MG63 (cell line): ENCODE measurements at places on chromosomes 3 and 15.

GRCh38 chr3:187957165-187957581 is 196.8 kb upstream of the LPP start:
- DNase-seq, result no peak

DNA sequence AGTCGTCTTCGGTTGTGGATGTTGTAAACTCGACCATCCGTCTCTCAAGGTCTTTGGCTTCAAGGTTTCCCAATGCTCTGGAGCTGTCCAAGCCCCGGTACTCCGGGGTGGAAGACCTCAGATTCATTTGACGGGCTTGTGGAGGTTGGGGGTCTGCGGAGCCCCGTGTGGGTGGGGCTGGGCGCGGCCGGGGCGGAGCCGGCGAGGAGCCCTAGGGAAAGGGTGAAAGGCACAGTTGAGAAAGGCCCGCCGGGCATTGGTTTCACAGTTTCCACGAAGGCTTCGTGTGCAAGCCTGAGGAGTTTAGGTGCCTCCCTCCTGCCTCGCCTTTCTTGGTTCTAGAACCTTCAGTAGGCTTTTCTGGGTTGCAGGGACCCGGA is 360 bp upstream of the MGA start:
- no peak for DNase-seq

- no peak for DNase-seq
These were observed 30.6 kb upstream of the SLC2A2 start for GRCh38 chr3:171057072-171057471.

DNA sequence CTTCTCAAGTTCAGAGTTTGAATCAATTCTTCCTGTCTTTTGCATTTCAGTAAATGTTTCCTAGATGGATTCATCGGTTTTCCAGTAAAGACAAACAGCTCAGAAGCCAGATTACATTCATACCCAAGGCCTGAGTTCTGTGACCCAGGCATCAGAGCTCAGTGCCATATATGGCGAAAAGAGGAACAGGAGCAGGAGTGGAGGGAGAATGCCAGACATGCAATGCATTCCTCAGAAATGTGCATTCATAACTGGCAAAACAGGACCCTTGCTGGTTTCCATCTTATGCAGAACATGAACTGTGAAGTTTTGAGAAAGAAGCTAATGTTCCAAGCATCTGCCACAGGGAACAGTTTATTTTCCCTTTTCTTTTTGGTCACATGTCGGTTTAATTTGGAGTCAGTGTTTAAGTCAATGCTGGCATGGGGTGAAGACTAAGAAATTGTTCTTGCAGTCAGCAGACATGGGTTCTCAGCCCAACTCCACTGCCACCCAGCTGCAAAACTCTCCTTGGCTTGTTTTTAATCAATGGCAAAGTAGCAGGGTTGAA is 116.5 kb downstream of the LPP start:
- peak; percentile 84 for DNase-seq

GRCh38 chr3:26625187-26625586 is 2.6 kb downstream of the LRRC3B start:
- DNase-seq, result no peak

DNA sequence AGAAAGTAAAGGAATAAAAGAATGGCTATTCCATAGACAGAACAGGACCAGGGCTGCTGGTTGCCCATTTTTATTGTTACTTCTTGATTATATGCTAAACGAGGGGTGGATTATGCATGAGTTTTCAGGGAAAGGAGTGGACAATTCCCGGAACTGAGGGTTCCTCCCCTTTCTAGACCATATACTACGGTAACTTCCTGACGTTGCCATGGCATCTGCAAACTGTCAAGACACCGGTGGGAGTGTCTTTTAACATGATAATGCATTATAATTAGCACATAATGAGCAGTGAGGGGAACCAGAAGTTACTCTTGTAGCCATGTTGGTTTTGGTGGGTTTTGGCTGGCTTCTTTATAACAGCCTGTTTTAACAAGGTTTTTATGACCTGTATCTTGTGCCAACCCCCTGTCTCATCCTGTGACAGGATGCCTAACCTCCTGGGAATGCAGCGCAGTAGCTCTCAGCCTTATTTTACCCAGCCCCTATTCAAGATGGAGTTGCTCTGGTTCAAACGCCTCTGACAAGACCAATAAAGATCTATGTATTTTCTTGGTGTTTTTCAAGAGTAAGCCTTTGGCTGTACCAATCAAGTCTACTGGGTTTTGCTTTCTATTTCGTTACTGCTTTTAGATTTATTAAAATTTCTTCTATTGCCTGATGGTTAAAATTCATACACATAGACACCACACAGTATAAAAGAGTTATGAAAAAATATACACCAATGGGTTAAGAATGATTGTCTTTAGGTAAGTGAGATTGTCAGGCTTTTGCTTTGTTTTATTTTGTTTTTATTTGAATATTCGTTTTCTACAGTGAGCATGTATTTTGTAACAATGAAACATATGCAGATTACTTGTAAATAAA is 37.4 kb upstream of the CTDSPL start:
- no peak for DNase-seq

- no peak for DNase-seq
These were observed 297.3 kb downstream of the DOCK3 start for GRCh38 chr3:50972029-50972428.

- peak; percentile 74 for DNase-seq
These were observed at the start of gene P2RY1 for GRCh38 chr3:152834776-152835600. Gene P2RY1, plus strand, starts transcription at chr3:152835131. Its CDS starts 652 bp downstream, at chr3:152835783.

- DNase-seq, result no peak
These were observed 45.0 kb upstream of the PCSK6 start for GRCh38 chr15:101534376-101534970.

DNA sequence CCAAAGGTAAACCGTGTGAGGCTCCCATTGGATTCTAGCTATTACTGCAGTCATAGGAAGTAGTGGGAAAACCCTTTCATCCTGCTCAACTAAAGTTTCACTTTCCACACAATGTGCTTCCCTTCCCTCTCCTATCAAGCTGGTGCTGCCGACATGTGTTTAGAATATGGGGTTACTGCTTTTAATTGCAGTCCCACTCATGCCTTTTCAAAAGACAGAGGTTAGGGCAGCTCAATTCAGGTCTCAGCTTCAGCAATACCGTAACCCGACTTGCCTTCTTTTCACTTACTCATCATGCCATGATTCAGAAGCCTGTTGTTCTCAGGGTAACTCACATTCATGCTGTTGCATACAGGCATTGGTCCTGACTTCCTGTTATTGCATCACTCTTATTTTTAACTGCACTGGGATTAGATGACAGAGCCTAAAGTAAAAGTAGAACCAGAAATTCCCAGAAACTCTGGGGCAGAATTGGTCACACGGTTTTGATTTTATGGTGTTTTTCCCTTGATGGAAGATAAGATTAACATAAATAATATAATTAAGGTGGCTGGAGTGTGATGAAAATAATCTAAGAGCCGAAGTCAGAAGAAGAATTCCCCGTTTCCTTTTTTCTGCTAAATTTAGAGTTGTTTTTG is 45.7 kb downstream of the C2CD4B start:
- DNase-seq, result peak; percentile 52

- no peak for DNase-seq
These were observed 165.2 kb downstream of the MECOM start for GRCh38 chr3:169498336-169498735.

GRCh38 chr15:62320259-62320658 is 155.2 kb upstream of the C2CD4B start:
- no peak for DNase-seq
